Stimulated activated CD4-positive, alpha-beta T cell treated with anti-CD3 and anti-CD28 coated beads, Interleukin-4, amount 100 ng/mL, for 48 hours (primary cell): ENCODE measurements at places on chromosomes 12 and 14.
A peak's percentile ranks its signal among the peaks of the same experiment; 100 is the strongest.

- no peak for DNase-seq
Measured at GRCh38 chr12:107241411-107241810, 148.1 kb upstream of the CRY1 start.

DNA sequence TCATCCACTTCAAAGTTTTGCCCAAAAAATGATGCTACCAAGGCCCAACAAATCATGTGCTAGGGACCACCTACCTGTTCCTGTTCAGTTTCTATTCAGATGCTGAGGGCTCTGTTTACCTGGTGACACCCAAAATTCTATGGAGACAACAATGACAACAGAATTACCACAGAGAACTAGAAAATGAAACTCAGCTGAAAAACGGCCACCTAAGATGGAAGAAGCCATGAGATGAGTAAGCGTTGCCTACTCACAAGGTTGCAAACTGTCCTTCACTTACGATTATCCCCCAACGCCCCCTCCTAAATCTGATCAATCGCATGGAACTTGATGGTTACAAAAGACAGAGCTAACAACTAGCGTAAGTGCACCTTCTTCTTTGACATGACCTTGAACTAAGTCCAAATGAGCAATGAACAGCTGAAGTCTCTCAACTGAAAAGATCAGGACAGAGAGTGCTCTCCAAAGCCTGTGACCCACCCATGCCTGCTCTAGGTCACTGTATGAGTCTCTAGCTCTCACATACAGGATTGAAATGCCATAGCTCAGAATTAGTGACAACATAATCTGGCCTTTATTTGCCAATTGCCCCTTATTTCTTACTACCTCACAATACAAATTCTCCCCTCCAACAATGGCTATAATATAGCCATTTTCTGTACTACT is at the start of gene RNASE11:
Gene RNASE11, minus strand, starts transcription at position 513 of the 666 bp plus-strand sequence.
- no peak for DNase-seq

DNA sequence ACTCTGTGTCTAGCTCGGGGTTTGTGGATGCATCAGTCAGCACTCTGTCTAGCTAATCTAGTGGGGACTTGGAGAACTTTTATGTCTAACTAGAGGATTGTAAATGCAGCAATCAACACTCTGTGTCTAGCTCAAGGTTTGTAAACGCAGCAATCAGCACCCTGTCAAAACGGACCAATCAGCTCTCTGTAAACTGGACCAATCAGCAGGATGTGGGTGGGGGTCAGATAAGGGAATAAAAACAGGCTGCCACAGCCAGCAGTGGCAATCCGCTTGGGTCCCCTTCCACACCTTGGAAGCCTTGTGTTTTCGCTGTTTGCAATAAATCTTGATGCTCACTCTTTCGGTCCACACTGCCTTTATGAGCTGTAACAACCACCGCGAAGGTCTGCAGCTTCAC is 920.7 kb upstream of the FOXG1 start:
- DNase-seq = no peak

- DNase-seq = no peak
Measured at GRCh38 chr12:128829861-128830504, 6.2 kb upstream of the SLC15A4 start.

DNA sequence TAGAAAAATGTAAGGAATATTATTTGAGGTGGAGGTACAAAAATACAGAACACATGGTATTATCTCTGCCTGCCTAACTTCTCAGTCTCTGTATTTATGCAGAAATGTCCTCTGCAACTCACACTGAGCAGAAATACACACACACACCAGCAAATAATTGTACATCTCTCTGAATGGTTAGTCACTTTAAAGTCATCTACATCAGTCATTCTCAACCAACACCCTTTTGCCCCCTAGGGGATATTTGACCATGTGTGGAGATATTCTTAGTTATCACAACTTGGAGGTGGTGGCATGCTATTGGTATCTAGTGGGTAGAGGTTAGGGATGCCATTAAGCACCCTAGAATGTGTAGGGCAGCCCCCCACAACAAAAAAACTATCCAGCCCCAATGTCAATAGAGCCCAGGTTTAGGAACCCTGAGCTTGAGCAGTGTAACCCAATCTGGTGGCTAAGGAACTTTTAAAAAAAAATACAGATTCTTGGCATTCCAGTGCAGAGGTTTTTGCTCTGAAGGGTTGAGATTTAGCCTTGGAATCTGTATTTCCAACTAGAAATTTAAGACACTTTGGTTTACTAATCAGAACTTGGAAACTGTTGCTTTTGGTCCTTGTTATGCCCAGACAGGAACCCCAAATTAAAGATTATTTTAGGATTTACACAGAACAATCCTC is 183.8 kb downstream of the TBX5 start:
- DNase-seq = no peak

DNA sequence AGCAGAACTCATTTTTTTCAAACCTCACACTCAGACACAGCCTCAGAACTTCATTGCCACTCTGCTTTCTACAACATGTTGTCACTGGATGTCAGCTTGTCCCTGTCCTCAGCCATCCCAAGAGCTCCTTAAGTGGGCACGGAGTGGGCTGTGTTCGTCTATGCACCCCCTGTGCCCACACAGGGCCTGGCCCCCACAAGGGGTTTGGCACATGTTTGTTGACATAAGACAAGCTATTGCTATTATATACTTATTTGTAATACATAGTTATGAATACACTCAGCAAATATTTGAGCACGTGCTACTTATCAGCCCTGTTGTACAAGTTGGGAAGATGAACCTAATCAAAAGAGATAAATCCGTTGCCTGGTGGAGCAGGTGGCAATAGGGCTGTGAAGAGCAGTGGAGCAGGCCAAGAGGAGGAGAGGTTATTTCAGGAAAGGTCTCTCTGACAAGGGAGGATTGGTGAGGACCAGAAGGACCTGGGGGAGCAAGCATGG is 4.3 kb upstream of the BDKRB1 start:
- DNase-seq = no peak

- DNase-seq = no peak
Measured at GRCh38 chr12:28824849-28825248, 324.2 kb upstream of the FAR2 start.

DNA sequence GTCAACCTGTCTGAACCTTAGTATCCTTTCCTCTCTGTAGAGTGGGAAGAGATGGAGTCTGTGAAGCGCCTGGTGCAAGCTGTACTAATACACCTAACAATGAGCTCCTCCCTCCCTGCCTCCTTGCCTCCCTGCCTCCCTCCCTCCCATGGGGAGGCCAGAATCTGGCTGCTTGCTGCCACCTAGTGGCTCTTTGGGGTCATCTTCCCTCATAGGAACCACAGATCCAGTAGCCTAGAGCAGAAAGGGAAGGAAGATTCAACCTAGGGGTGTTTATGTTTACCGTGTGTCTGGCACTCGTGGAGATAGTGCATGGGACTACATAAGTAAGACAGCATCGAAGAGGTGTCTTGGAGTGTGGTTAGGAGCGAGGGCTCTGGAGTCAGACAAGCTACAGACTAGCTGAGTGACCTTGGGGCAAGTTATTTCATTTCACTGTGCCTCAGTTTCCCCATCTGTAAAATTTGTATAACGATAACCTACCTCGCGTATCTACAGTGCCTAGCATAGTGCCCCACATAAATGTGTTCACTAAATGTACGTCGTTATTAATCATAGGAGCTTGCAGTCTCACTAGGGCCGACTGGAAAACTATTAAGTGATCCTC is 35.5 kb upstream of the TSPAN9 start:
- peak; percentile 39 for DNase-seq

DNA sequence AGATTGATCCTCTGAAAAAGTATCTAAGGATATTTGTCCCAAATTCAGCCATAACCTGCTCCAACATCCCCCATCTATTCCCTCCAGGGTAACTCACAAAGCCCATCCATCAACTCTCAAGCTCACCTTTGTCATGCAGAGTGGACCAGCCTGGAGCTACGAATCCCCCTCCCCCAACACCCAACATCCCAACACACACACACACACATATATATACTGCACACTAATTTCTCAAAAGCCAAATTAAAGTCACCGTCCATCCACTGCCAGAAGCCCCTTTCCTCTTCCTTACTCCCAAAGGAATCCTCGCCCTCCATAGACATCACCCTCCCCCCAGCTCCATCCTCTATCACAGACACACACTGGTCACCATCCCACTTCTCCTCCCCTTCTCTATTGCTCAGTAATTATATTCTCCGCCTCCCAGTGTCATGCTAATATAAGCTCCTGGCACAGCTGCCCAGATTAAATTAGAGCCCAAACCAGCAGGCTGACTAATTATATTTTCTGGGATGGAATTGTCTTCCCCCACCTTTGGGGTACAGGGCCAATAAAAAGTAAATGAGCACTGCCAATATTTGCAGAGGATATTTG is 13.5 kb upstream of the TESPA1 start:
- DNase-seq = no peak

DNA sequence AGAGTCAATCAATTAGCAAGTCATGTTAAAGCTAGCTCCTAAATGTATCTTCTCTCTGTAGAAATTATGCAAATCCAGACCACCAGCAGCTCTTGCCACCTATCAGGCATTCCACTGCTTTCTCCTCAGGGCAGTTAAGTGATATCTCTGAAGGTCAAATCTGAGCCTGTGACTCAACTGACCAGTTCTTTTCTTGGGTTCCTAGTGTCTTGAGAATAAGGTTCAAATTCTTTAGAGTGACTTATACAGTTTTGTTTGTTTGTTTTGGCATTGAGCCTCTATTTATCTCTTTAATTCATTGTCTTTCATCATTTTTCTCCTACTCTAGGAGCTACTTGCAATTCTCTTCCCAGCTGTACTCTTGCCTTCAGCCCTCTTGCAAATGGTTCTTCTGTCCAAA is 2.5 kb upstream of the LRIG3 start:
- DNase-seq = no peak

DNA sequence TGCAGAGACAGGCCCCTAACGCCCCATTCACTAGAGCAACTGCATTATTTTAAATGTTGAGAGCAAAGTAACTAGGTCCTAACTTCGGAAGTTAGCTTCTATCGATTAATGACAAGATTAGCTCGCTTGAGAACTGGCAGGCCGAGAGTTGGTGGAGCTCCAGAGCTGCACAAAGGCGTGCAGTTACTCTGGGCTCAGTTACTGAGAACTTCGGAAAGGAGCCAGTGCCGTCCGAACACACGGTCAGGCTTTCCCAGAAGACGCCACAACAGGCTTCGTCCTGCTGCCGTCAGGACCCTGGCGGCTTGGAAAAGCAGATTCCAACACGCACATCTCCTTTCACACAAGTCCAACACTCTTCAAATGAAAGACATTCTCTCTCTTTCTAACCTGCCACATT is 45.4 kb upstream of the TESC start:
- DNase-seq = no peak

DNA sequence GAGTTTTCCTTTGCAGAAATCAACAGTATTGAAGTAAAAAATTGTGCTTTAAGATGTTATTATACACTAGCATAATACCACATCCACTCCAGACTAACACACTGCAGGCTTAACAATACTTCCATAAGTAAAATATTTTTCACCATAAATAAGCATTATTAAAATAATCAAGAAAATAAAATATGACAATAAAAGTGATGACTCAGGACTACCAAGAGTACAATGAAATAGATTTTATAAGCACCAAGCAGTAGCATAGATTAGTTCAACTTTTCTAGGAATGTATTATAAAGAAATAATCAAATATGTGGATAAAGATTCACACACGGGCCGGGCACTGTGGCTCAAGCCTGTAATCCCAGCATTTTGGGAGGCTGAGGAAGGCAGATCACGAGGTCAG is 40.4 kb upstream of the MTHFD1 start:
- DNase-seq = no peak

GRCh38 chr14:47710581-47710980 is 35.2 kb upstream of the MDGA2 start:
- no peak for DNase-seq

- no peak for DNase-seq
Measured at GRCh38 chr12:127803545-127803944, 463.4 kb upstream of the TMEM132C start.

GRCh38 chr12:54411391-54412241 is 7.5 kb downstream of the ITGA5 start:
- peak; percentile 51 for DNase-seq

GRCh38 chr12:130063866-130064265 is 98.4 kb upstream of the FZD10 start:
- DNase-seq = no peak

DNA sequence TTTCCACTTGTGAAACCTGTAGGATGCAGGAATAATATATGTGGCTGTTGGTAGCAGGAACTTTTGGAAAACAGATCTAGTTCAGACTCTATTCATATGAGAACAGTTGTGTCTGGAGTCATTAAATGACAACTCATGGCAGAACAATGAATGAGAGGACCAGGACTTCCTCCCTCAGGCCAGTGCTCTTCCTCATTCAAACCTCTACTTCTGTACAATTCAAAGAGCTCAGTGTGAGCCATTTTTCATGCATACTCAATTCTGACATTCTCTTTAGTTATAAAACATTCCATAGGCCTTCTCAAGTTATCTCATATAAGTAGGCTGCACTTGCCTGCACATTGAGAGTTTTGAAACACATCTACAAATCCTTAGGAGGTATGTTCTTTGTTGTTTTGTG is 1526.6 kb upstream of the FLRT2 start:
- no peak for DNase-seq

DNA sequence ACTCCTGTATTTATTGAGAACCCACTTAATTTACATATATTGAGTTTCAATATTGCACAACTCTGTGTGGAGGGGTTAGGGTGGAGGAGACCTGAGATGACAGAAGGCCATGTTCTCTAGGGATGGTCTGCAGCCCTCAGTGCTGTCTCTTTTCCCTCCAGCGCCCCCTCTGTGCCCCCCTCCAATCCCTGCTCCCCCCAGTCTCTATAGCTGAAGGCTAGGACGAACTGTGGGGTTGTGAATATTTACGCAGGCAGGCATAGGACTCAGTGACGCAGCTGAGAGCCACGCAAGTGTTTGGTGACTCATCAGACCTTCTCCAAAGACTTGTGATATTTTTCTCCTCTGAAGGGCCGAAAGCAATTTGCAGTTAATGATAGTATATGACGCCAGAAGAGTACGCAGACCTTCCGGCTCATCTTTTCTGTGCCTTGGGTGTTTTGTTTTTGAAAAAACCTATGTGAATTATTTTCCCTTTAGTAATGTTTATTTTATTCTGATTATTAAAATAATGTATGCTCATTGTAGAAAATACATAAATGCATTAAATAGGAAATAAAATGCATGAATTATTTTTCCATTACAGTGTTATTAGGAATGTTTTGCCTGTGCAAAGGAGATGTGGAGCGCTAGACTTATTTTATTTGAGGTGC is 85.3 kb downstream of the SLC25A47 start:
- no peak for DNase-seq

DNA sequence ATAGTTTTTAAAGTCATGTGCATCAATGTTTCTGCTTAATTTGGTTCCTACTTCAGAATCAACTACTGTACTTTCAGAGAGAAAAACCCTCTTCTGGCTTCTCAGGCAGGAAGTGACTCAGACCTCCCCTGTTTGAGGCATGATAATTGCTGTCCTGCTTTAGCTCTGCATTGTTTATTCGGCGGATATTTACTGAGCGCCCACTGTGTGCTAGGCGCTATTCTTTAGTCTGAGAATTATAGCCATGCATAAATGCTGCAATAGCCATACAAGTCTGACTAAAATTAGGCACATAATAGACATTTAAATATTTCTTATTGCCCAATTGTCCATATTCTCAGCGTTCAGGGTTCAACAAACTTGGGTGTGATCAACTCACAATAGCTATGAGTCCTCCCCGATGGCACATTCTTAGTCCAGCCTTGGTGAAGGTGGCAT is 6.1 kb upstream of the AMIGO2 start:
- peak; percentile 36 for DNase-seq
